K562 (cell line): ENCODE measurements at places on chromosomes 12 and 14.

GRCh38 chr12:60684988-60685655 is 1089.3 kb downstream of the SLC16A7 start:
- no peak overlapping the region for H3K27ac ChIP-seq
- H3K36me3 ChIP-seq, result no peaks in the 10 kb centered on the region
- no peaks in the 10 kb centered on the region for H3K27me3 ChIP-seq
- H3K4me1 ChIP-seq, result no peaks in the 10 kb centered on the region
- H3K4me3 ChIP-seq, result no peak overlapping the region
- no peak for DNase-seq

- H3K4me3 ChIP-seq, result peak within 1 kb of the TSS; percentile 74
- H3K27ac ChIP-seq, result peak within 1 kb of the TSS; percentile 100
- DNase-seq, result peak; percentile 83
Observed at GRCh38 chr14:68792979-68793733, at the start of gene ZFP36L1. ZFP36L1 (minus strand) TSS chr14:68793067; CDS start chr14:68792938, 129 bp downstream.

DNA sequence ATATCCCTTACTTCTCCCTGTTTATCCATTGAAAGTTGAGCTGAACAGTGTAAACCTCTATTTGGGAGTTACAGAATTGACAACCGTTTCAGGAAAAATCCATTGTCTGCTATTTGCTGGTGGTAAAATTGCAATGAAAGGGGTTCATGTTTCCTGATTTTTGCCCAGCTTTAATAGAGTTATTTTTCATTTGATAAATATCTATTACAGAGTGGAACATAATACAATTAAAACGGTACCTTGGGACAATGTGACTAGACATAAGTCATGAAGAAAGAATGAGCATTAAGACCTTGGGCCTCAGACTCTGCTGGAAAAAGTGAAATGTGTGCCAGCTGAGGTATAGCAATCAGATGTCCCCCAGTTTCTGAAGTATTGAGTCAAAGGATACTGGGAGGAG is 13.1 kb downstream of the PTPRR start:
- H3K36me3 ChIP-seq, result no peaks in the 10 kb centered on the region
- no peak overlapping the region for H3K27ac ChIP-seq
- no peaks in the 10 kb centered on the region for H3K4me1 ChIP-seq
- no peaks in the 10 kb centered on the region for H3K27me3 ChIP-seq
- no peak overlapping the region for H3K4me3 ChIP-seq

GRCh38 chr14:34964977-34965764 is 17.6 kb upstream of the SRP54 start:
- peaks cover 20% of the 10 kb centered on the region; the same call in 2 of the 3 replicates for H3K36me3 ChIP-seq
- no peak overlapping the region for H3K4me3 ChIP-seq
- peaks cover 10% of the 10 kb centered on the region; the same call in 2 of the 3 replicates for H3K4me1 ChIP-seq
- H3K27me3 ChIP-seq, result no peaks in the 10 kb centered on the region
- DNase-seq, result no peak
- H3K27ac ChIP-seq, result peak overlapping the region; percentile 39; the same call in 1 of the 3 replicates

GRCh38 chr14:99164712-99165111 is 107.3 kb downstream of the BCL11B start:
- H3K36me3 ChIP-seq, result no peaks in the 10 kb centered on the region
- H3K4me3 ChIP-seq, result no peak overlapping the region
- DNase-seq, result no peak

DNA sequence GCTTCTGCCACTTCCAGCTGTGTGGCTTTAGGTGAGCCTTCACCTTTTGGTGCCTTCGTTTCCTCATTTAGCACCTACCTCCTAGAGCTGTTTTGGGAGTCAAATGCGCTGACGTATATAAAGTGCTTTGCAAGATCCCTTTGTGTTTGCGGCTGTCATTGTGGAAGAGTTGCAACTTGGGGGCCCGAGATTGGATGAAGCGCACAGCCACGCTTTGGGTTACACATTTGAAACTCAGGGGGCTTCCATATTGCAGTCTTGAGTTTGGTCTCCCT is 636 bp upstream of the ARL6IP4 start:
- no peak for DNase-seq
- peak overlapping the region; percentile 88 for H3K4me3 ChIP-seq
- H3K36me3 ChIP-seq, result peaks cover 58% of the 10 kb centered on the region
- peak overlapping the region; percentile 84 for H3K27ac ChIP-seq

DNA sequence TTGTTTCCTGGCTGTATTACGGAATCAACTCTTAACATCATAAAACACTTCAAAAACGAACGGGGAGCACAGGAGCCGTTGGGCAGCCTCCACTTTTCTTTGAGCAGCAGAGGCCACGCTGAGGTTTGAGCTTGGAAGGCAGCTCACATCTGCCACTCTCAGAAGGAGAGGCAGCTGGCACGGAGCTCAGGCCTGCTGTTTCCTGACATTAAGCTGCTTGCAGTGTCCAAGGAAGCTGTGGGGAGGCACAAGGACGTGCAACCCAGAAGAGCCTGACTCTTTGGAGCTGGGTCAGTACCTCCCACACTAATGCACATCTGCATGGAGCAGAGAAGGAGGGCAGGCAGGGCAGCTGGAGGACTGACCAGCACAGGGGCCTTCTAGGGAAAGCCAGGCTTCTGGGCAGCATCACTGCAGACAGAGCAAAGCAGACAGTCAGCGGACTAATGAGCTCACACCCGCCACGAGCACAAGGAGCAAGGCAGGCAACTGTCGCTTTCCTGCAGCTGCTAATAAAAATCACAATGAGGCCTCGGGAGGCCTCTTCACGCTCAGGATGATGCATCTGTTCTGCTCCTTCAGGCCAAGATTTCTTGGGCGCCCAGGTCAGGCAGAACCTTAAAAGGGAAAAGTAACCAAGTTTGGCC is 211.1 kb downstream of the GLT1D1 start:
- H3K4me1 ChIP-seq, result no peaks in the 10 kb centered on the region
- H3K27ac ChIP-seq, result no peak overlapping the region
- H3K27me3 ChIP-seq, result no peaks in the 10 kb centered on the region; the same call in 2 of the 3 replicates
- H3K4me3 ChIP-seq, result no peak overlapping the region
- no peaks in the 10 kb centered on the region for H3K36me3 ChIP-seq
- no peak for DNase-seq

- peaks cover 5% of the 10 kb centered on the region; the same call in 1 of the 3 replicates for H3K36me3 ChIP-seq
- H3K4me1 ChIP-seq, result no peaks in the 10 kb centered on the region
- no peaks in the 10 kb centered on the region for H3K27me3 ChIP-seq
- DNase-seq, result no peak
- H3K4me3 ChIP-seq, result no peak overlapping the region
Observed at GRCh38 chr12:116727891-116728290, 10.0 kb downstream of the SPRING1 start.

- H3K4me3 ChIP-seq, result no peak overlapping the region
- DNase-seq, result no peak
- peaks cover 52% of the 10 kb centered on the region; the same call in 2 of the 3 replicates for H3K36me3 ChIP-seq
Observed at GRCh38 chr14:65073605-65074201, 28.6 kb downstream of the MAX start.

- no peak overlapping the region for H3K27ac ChIP-seq
- no peak overlapping the region for H3K4me3 ChIP-seq
- H3K36me3 ChIP-seq, result peaks cover 90% of the 10 kb centered on the region
- no peaks in the 10 kb centered on the region for H3K27me3 ChIP-seq
Observed at GRCh38 chr14:91482263-91483013, 27.7 kb downstream of the PPP4R3A start.

DNA sequence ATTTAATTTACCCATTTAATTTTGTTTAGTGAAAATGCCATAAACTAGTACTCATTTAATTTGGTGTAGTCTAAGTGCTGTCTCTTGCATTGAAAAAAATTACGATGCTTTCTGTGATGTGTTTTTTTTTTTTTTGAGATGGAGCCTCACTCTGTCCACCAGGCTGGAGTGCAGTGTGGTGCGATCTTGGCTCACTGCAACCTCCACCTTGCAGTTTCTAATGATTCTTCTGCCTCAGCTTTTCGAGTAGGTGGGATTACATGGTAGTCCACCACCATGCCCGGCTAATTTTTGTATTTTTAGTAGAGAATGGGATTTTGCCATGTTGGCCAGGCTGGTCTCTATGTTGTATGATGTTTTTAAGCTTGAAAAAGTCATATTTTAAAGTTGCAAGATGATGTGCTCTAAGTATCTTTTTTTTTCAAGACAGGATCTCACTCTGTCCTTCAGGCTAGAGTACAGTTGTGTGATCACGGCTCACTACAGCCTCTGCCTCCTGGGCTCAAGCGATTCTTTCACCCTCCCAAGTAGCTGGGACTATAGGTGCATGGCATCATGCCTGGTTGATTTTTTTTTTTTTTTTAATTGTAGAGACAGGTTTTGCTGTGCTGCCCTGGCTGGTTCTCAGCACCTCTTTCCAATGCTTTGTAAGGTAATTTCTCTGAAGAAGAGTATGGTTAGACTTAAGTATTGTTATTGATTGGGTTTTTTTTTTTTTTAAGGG is 8.6 kb downstream of the LRRC10 start:
- no peaks in the 10 kb centered on the region for H3K27me3 ChIP-seq
- no peaks in the 10 kb centered on the region for H3K4me1 ChIP-seq
- no peak overlapping the region for H3K27ac ChIP-seq
- DNase-seq, result no peak

DNA sequence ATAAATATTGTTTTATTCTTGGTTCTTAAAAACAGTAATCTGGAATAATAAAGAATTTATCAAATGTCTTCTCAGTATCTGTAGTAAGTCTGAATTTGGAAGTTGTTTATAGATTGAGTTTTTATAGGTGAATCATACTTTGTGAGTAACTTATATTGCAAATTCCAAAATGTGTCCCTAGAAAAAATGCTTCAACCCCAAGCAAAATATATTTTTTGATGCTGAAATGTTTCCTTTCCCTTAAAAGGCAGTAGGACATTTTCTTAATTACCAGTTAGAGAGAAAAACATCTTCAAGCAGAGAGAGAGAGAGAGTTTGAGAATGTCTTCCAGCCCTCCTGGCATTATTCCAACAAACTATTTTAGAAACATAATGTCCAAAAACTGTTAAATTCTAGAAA is 37.9 kb downstream of the PELI2 start:
- H3K27ac ChIP-seq, result no peak overlapping the region
- no peak overlapping the region for H3K4me3 ChIP-seq
- no peaks in the 10 kb centered on the region for H3K36me3 ChIP-seq
- DNase-seq, result no peak
- no peaks in the 10 kb centered on the region for H3K4me1 ChIP-seq

DNA sequence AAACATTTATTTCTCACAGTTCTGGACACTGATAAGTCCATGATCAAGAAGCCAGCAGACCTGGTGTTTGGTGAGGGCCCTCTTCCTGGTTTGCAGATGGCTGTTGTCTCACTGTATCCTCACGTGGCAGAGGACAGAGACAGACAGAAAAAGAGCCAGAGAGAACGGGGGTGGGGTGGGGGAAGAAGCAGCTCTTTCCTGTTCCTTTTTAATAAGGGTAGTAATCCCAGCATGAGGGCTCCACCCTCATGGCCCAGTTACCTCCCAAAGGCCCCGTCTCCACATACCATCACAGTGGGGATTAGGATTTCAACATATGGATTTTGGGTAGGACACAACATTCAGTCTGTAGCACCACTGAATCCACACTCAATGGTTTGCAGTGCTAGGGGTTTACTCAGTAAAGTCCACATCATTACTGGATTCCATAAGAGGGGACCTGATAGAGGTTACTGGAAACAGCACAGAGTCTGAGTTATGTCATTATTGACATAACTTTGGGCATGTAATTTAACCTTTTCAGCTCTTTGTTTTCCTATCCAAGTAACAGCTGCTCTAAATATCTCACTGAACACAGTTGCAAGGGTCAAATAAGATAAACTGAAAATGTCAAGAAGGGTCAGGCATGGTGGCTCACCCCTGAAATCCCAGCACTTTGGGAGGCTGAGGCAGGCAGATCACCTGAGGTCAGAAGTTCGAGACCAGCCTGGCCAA is 53.2 kb downstream of the RPAP3 start:
- peaks cover 9% of the 10 kb centered on the region; the same call in 2 of the 3 replicates for H3K36me3 ChIP-seq
- no peaks in the 10 kb centered on the region for H3K27me3 ChIP-seq

DNA sequence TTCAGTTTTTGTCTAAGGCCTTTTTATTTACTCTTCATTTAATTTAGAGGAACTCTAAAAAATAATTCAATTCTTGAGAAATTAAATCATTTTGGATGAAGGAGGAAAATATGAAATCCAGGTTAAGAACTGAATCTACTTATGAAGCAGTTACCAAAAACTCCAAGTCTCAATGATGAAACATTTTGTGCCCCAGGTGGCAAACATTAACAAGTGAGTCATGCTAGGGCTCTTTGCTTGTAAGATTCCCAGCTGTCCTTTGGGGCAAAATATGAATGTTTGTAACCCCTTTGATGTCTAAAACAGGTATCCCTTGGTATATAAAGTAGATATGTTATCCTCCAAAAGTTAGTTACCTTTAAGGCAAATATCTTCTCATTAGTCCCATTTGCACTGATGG is 202.4 kb downstream of the NEDD1 start:
- no peak for DNase-seq
- H3K27ac ChIP-seq, result no peak overlapping the region
- H3K4me1 ChIP-seq, result no peaks in the 10 kb centered on the region
- no peak overlapping the region for H3K4me3 ChIP-seq
- H3K27me3 ChIP-seq, result no peaks in the 10 kb centered on the region

GRCh38 chr12:131260954-131261353 is 307.2 kb downstream of the ADGRD1 start:
- peaks cover 14% of the 10 kb centered on the region for H3K4me1 ChIP-seq
- H3K36me3 ChIP-seq, result no peaks in the 10 kb centered on the region
- peaks cover 11% of the 10 kb centered on the region; the same call in 1 of the 2 replicates for H3K27me3 ChIP-seq
- no peak overlapping the region for H3K27ac ChIP-seq

- peaks cover 64% of the 10 kb centered on the region for H3K36me3 ChIP-seq
- H3K27me3 ChIP-seq, result no peaks in the 10 kb centered on the region
- H3K4me3 ChIP-seq, result no peak overlapping the region
- DNase-seq, result no peak
Observed at GRCh38 chr12:68648179-68648578, 37.5 kb downstream of the RAP1B start.

- no peak overlapping the region for H3K27ac ChIP-seq
Observed at GRCh38 chr12:127419111-127419510, 847.9 kb upstream of the TMEM132C start.

GRCh38 chr12:120327593-120327992 is at the start of gene PLA2G1B:
PLA2G1B (minus strand) TSS chr12:120327779; CDS start chr12:120327753, 26 bp downstream.
- H3K27me3 ChIP-seq, result peaks cover 19% of the 10 kb centered on the region
- H3K4me1 ChIP-seq, result no peaks in the 10 kb centered on the region; the same call in 2 of the 3 replicates
- H3K36me3 ChIP-seq, result no peaks in the 10 kb centered on the region
- no peak for DNase-seq
- no peak within 1 kb of the TSS for H3K27ac ChIP-seq

DNA sequence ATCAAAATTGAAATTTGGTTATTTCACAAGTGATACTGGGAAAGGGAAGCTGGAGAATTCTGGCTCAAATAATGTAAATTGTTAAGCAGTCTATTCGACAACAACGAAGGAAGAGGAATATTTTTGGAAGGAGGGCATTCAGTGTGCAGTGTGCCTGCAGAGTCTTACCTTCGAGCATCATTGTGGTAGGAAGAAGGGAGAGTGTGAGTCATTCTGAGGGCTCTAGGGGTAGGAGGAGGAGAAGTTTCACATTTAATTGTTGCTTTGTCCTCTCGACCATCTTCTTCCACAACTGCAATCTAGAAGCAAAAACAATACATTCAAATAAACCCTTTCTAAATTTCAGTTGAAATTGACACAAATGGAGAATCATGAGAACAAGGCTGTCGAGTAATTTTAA is 263.0 kb downstream of the ACSS3 start:
- no peaks in the 10 kb centered on the region for H3K4me1 ChIP-seq
- no peak overlapping the region for H3K27ac ChIP-seq
- no peak for DNase-seq
- no peaks in the 10 kb centered on the region for H3K36me3 ChIP-seq
- no peaks in the 10 kb centered on the region for H3K27me3 ChIP-seq
- H3K4me3 ChIP-seq, result no peak overlapping the region

- H3K36me3 ChIP-seq, result no peaks in the 10 kb centered on the region
- no peak overlapping the region for H3K4me3 ChIP-seq
- H3K27me3 ChIP-seq, result peaks cover 66% of the 10 kb centered on the region
- no peak overlapping the region for H3K27ac ChIP-seq
- H3K4me1 ChIP-seq, result no peaks in the 10 kb centered on the region
Observed at GRCh38 chr12:3262470-3262869, 185.3 kb downstream of the TSPAN9 start.

- no peak overlapping the region for H3K4me3 ChIP-seq
- no peak for DNase-seq
- H3K36me3 ChIP-seq, result no peaks in the 10 kb centered on the region
Observed at GRCh38 chr12:120822832-120823503, 81.2 kb downstream of the SPPL3 start.
